ENCODE measurements at places on chromosomes 1 and 21.

DNA sequence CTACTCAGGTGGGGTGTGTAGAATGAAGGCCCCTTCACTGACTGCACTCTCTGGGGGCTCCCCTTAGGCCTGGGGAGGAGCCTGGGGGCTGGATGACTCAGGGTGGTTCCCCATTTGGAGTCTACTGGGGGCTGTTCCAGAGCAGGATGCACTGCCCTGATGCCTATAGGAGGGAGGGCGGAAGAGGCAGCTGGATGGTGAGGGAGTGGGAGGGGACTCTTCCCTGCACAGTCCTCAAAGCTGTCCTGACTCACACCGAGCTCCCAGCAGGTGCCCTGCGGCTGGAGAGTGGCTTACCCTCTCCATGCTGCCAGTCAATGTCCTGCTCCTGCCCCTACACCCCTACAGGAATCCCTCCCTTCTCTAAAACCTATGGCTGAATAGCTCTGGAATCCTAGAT is 204.4 kb downstream of the TRABD2B start:
- DNase-seq, result no peak

DNA sequence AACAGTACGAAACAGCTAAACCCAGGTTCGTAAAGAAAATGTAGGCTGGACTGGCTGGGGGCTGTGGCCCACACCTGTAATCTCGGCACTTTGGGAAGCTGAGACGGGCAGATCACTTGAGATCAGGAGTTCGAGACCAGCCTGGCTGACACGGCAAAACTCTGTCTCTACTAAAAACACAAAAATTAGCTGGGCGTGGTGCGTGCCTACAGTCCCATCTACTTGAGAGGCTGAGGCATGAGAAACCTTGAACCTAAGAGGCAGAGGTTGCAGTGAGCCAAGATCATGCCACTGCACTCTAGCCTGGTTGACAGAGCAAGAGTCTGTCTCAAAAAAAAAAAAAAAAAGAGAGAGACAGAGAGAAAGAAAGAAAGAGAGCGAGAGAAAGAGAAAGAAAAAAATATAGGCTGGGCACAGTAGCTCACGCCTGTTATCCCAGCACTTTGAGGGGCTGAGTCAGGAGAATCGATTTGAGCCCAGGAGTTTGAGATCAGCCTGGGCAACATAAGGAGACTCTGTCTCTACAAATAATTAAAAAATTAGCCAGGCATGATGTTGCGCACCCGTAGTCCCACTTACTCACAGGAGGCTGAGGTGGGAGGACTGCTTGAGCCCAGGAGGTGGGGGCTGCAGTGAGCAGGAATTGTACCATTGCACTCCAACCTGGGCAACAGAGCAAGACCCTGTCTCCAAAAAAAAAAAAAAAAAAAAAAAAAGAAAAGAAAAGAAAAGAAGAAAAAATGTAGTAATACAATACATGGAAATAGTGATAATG is 35.7 kb downstream of the CAPZB start:
- DNase-seq, result no peak

- DNase-seq, result no peak
Observed at GRCh38 chr21:28783641-28784185, 209.0 kb downstream of the LTN1 start.

GRCh38 chr1:103266036-103266435 is 157.7 kb upstream of the COL11A1 start:
- no peak for DNase-seq
